Natural killer cell (primary cell): ENCODE measurements at places on chromosomes 12 and 14. TPM values are rescaled to one million over a fixed set of nuclear protein-coding genes. Genes with fewer than 3 reads are reported as not detected.

- DNase-seq, result no peak
These were observed 19.9 kb downstream of the PLBD2 start for GRCh38 chr12:113378291-113378690.

DNA sequence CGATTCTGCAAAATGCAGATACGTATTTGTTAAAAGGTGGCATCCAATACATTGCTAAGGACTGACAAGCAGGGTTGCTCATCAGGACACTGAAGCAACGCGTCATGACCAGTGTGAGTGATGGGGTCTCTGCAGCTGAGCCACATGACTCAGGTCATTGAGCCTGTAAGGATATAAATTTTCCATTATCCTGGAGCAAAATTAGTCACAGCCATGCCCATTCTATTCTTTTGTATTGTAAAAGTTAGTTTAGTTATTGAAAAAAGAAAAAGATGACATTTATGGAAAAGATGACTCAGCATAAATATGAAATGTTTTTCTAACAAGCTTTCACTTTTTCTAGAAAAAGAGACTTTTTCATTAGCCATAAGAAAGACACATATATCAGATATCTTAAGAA is 268.0 kb upstream of the TMEM132C start:
- no peak for DNase-seq

- no peak for DNase-seq
These were observed 7.0 kb upstream of the RASSF3 start for GRCh38 chr12:64603183-64603841.

DNA sequence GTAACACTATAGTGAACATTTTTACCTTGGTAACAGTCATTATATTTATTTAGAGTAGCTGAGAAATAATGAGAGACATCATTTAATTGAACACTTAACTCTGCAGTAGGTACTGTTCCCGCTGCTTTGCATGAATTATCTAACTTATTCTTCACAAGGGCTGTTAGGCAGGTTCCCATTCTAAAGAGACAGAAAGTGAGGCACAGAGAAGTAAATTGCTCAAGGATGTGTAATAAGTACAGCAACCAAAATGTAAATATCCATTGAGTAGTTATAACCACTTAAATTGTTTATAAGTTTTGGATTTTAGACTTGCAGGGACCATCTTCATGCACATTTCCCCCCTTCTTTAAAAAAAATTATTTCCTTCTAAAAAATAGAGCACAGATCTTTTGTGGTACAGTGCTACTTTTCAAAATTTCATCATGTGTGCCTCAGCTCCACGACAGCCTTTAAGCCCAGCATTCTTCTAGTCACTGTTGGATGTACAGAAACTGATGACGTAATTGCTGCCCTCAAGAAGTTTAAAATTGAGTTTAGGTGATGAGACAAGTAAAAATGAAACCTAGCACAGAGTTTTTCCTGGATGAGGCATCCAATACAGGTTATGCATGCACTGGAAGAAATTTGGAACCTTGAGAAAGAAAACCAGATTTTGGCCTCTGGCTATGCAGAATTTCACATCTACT is 6.0 kb upstream of the MANSC4 start:
- no peak for DNase-seq

- no peak for DNase-seq
These were observed 44.7 kb upstream of the BMP4 start for GRCh38 chr14:54001189-54001878.

DNA sequence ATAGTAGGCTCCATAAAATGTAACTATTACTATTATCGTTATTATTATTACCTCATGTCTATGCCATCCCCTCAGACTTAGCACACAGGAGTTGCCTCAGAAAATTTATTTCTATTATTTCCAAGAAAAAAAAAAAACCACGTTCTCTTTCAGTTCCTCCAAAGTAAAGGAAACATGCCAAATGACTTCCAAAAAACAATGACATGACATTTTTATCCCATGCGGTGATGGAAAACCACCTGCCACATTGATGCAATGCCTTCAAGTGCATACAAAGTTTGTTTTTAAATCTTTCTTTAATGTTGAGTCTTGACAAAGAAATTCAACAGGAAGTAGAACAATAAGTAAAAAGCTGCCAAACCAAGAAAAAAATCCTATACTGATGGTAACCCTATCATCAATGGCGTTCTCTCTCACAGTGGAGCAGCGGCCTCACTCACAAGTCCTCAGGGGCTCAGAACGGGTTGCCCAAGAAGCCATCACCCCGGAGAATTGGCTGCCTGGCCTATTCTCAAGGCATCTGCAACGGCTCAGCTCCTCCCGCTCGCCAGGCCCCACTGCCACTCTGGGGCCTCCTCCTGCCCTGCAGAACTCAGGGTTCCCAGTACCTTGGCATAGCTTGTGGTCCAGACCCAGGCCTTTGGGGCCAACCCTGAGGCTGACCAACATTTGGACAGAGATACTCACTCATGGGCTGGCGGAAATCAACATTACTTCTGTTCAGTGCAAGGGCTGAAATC is 51.9 kb downstream of the SERPINA3 start:
- DNase-seq, result no peak

- no peak for DNase-seq
These were observed 8.4 kb downstream of the TSPAN9 start for GRCh38 chr12:3085341-3086139.

GRCh38 chr14:95662376-95663186 is 23.6 kb upstream of the TCL1B start:
- DNase-seq, result no peak

DNA sequence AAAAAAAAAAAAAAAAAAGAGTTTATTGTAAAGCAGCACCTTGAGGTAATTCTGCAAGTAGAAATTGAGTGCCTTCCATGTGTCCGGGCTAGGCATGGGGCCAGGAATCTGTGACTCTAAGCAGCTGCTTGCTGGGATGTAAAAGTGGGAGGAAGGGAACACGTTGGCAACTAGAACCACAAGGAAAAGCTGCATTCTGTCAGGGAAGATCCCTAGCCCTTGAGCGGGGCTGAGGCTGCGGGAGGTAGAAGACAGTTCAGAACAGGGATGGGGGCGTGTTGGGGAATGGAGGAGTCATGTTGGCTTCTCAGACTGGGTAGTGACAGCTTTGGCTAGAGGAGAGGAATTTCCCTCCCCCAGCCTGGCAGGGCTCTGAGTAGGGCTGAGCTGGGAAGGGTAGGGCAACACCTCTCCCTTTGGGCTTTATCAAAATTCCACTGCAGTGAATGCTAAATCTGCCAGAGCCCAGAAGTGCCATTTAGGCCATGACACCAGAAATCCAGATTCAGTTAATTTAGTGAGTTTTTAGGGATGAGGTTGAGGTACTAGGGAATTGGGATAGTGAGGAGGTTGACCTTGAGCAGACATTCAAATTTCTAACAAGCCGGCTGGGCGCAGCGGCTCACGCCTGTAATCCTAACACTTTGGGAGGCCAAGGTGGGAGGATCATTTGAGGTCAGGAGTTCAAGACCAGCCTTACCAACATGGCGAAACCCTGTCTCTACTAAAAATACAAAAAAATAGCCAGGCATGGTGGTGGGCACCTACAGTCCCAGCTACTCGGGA is 3.4 kb upstream of the TRAFD1 start:
- DNase-seq, result no peak

DNA sequence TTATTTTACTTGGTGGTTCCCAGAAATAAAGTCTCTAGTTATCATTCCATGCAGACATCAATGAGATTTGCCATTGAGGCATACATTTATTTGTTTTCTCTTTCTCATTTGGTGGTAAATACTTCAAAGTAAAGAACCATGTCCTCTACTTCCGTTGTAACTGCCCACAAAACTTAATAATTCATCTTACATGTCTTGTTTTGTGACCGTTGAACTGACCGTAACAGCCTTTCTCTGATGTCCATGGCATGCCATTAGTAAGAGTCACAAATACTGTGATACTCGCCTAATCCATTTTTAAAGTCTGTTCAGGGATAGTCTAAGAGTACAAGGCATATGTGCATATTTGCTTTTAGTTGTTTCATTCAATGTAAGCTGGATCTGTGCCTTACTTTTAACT is 145.3 kb downstream of the ETV6 start:
- DNase-seq, result no peak

DNA sequence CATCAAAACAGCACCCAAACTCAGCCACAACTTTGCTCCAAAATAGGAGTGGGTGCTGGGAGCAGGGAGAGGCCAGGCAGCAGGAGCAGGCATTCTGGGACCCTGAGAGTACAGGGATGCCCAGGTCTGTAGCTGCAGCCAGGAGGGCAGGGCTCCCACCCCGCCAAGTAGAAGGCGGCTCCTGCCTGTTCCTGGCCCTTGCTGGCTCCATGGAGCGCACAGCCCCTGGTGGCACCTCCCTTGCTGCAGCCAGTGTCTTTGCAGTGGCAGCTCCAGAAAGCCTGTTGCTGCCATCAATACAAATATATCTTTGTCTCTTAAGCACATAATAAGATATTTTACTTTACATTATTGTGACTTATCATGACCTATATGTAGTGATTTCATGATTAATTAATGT is 1096.5 kb downstream of the FSCB start:
- DNase-seq, result no peak

- DNase-seq, result no peak
These were observed 1.7 kb downstream of the CCND2 start for GRCh38 chr12:4275016-4275869.

- no peak for DNase-seq
These were observed 116.3 kb upstream of the VASH1 start for GRCh38 chr14:76644855-76645518.

DNA sequence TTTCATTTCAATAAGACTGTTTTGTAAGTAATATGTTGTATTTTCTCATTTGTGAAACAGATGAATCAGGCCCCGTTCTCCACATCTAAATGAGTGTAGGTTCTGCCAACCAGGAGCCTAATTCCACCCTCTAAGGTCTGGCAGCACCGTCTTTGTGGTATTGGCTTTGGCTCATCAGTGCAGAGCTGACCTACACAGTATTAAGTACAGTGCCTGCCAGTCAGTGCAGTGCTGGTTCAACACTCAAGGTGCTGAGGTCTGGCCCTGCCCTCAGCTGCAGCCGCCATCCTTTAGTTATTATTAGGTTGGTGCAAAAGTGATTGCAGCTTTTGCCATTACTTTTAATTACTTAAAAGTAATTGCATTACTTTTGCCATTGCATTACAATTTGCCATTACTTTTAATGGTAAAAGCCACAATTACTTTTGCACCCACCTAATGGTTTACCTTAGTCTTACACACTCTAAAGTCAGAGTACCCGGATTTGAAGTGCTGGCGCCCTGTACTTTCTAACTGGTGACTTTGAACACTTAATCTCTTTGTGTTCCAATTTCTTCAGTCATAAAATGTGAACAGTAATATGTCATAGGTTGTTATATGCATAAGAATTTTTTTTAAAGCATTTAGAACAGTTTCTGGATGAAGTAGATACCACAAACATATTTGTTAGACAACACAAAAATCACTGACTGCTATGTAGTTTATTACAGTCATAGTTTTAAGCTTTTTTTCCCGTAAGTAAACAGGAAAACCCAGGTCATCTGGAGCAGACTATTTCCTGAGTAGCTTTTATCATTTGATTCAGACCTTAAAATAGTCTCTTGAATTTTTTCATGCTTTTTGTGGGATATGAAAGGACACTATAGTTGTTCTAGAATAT is 99.5 kb downstream of the SYNE2 start:
- no peak for DNase-seq

DNA sequence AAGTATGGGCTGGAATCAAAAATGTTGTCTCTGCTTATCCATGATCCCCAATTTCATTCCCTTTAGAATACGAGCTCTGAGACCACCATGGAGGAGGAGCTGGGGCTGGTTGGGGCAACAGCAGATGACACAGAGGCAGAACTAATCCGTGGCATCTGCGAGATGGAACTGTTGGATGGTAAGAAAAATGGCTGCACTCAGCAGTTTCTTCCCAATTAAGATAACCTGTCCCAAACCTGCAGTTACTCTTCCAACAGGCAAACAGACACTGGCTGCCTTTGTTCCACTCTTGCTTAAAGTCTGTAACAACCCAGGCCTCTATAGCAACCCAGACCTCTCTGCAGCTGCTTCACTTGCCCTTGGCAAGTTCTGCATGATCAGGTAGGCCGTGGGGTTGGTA is 6.6 kb upstream of the GAPDH start:
- no peak for DNase-seq

DNA sequence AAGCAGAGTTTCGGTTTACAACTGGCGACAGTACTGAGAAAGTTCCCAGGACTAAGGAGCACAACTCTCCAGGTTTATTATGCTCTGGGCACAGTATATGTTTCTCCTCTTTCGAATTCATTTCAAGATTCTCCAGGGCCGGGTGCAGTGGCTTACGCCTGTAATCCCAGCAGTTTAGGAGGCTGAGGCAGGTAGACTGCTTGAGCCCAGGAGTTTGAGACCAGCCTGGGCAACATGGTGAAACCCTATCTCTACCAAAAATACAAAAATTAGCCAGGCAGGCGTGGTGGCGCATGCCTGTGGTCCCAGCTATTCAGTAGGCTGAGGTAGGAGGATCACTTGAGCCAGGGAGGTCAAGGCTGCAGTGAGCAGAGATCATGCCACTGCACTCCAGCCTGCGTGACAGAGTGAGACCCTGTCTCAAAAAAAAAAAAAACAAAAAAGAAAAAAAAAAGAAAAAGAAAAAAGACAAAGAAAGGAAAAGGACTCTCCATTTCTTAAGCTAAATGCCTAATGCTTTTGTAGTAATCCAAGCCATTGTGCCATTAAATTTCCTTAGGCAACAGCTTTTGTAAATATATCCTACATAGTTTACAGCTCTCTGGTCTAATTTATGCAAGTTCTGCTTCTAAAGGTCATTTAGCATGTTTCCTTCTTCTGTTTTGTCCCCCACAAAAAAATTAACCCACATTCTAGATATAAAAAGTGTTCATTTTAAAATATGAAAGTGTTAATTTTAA is 34.8 kb downstream of the ATL1 start:
- DNase-seq, result no peak

DNA sequence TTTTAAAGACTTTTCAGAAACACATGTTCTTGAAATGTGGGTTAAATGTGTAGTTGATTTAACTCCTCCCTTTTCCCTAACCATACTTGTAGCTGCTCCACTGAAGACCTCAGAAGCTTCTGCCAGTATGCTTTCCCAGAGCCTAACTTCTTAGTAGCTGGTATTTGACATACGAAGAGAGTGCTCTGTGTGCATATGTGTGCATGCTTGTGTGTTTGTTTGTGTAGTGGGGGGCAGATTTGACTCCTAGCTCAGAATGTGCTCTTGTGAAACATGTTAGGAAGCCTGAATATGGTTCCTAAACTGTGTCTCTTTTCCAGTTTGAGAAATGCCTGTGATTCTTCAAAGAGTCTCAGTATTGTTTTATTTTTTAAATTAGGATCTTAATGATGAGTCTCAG is 420.4 kb downstream of the PCNX1 start:
- DNase-seq, result no peak

DNA sequence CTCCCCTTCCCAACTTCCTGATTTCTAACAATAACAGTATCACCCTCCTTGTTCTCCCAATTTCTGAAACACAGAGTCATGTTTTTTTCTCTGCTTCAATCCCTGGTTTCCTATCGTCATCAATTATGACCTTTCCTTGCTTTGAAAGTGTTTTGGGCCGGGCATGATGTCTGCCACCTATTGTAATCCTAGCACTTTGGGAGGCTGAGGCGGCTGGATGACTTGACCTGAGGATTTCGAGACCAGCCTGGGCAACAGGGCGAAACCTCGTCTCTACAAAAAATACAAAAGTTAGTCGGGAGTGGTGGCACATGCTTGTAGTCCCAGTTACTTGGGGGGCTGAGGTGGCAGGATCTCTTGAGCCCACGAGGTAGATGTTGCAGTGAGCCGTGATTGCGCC is 12.6 kb upstream of the GPR162 start:
- DNase-seq, result no peak

Gene GPX2
- total RNA-seq, result not detected

Gene NUBPL
- 7.5 TPM for total RNA-seq

Gene HOXC9
- total RNA-seq, result not detected

Gene PTCSC3
- not detected for total RNA-seq

Gene PPP1R36
- 0.60 TPM for total RNA-seq

Gene LTBP2
- total RNA-seq, result 2.1 TPM

Gene RPGRIP1
- total RNA-seq, result not detected

Gene GALNT8
- total RNA-seq, result 0.19 TPM

Gene CACNA2D4
- total RNA-seq, result 49.6 TPM

Gene PLEK2
- total RNA-seq, result not detected
